ENCODE measurements at places on chromosomes 3 and 15.

DNA sequence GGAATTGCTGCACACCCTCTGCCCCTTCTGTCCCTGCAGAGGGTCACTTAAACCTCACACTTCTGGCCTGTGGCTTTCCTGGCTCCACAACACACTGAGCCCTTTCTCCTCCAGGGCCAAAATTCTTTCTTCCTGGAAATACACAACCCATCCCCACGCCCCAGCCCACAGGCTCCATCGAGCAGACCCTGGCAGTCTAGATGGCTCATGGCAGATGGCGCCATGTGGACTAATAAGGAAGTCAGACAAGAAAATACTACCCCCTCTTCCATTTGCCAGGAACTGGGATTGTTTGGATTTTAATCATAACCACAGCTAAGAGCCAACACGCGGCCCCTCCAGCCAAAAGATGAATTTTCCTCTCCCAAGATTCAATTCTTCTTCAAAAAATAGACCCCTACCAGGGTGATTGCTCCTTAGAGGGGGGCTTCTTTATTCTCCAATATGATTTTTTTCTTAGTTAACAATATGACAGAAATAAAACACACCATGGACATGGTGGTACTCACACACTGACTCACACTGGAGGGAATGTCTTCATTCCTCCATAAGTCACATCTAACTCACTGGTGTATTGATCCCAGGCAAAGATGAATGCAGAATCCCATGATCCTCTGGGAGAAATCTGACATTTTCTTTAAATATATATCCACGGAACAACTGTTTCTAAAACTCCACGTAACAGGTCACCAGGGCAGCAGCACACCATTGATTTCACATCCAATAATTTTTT, 111.5 kb downstream of the NTRK3 start:
- DNase-seq = no peak

GRCh38 chr3:59831394-59831793, 781.6 kb upstream of the CFAP20DC start:
- no peak for DNase-seq

DNA sequence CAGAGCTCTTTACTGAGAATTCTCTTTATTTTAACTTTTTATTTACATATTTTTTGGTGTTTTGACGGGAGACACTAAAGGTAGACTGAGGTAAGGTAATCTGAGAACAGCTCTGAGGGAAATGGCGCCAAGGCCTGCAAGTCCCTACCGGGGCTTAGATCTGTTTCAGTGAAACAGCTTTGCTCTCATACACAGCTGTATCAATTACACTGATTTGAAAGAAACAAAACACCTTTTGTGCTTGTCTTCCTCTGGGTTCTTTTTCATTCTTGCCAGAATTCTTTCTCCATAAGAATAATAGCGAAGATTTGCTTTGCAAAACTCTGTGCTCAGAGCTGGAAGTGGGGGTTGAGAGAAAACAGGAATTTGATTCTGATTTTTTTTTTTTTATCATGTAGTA, 79.5 kb upstream of the PEX5L start:
- DNase-seq = no peak

GRCh38 chr3:188439080-188439479, 285.1 kb downstream of the LPP start:
- no peak for DNase-seq

- no peak for DNase-seq
Observed at GRCh38 chr3:9330166-9330703, 32.6 kb upstream of the THUMPD3 start.

DNA sequence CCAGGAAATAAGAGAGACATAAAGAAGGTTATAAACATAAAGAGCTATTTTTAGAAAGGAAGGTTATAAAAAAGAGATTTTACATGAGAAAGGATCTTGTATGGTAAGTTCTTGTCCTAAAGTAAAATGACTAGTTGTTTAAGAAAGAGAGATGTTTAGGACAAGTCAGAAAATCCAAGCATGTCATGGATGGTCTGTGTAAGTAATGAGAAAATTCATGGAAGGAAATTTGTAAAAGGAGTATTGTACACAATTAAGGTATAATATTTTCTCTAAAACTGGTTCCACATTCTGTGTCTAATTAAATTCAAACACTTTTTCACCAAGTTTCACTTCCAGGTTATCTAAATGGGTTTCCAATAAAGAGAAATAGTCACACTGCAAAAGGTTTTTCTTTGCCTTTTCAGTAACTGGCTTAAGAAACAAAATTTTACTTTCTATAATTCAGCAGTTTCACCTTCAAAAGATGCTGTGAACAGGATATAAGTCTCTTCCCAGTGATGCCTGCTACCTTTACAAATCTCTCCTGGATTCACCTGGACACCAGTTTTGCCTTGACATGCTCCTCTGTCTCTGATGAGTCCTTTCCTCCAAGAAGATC, 455.7 kb downstream of the ZIC1 start:
- no peak for DNase-seq

DNA sequence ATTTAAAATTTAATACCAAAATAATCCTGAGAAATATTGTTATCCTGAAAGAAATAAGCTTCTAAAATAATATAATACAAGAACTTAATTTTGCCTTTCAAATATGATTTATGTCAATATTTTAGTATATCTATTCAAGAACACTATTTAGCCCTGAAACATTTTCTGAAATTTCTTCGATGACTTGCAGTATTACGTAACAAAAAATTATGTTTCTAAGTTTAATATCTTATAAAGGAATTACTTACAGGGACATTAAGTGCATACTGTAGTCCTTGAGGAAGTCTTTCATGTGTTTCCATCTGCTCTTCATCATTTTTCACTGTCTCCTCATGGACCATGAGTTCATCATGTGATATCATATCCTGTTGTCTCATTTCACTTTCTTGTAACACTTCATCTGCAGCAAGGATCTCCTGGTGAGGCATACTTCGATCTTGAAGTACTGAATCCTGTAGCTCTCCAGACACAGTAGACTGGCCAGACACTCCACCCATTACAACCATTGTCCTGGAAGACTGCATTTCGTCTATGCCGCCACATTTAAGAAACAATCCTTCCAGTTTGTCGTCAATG, 62.0 kb downstream of the ZNF148 start:
- no peak for DNase-seq

GRCh38 chr3:5798809-5799208, 611.3 kb downstream of the EDEM1 start:
- DNase-seq = no peak

- no peak for DNase-seq
Observed at GRCh38 chr15:80455051-80455648, 51.0 kb downstream of the ARNT2 start.

- DNase-seq = no peak
Observed at GRCh38 chr15:78193731-78194567, 40.4 kb downstream of the ACSBG1 start.

- DNase-seq = no peak
Observed at GRCh38 chr15:96343113-96344059, 12.9 kb downstream of the NR2F2 start.

DNA sequence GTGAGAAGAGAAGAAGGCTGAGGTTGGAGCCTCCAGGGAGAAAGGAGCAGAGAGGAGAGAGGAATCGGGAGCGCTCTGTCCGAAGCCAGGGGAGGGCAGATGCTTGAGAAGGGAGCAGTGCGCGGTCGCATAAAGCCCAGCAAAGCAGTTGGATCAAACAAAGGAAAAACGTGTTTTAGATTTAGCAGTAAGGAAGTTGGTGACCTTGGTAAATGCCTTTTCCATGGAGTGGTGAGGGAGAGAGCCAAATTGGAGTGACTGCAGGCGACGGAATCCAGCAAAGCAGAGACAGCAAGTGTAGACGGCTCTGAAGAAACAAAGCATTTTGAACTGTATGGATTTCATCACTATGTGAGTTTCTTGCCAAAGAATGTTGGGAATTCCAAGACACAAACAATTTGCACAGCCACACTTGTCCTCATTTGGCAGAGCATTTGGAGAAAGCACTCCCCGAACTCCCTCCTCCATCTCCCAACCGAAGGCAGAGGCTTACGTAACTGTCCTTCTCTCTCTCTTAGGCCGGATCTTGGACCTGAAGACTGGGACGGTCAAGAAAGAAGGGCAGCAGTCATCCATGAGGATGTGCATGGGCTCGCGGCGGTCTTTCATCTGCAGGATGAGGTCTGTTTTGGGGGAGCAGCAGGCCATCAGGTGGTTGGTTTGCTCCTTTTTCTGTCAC, 103.6 kb downstream of the ARNT2 start:
- no peak for DNase-seq

DNA sequence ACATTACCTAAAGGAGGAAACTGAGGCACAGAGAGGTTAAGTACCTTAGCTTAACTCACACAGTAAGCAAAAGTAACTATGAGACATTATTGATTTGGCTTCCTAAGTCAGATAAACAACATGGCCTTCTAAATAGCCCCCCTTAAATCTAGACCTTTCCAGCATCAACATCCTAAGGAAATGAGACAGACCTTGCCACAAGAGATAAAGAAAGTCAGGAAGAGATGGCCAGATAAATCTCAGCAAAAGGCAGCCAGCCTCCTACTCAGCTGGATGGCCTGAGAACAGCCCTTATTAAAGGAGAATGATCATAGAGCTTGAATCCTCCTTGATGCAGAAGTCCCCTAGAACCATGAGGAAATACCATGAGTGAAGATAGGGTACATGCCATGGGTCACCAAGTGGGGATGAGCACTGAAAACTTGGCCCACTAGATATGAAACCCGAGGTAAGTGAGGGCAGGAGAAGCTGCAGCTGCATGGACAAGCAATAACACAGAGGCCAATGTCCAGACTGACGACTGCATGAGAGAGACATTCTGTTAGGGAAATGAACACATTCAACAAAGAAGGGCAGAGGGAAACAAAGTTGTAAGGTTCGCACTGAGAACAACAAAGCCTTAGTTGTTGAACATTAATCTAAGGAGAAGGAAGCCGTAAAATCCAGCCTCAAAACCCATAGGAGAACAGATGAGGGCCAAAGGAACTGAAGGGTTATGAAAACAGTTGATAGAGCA, 69.6 kb downstream of the ZIC4 start:
- DNase-seq = no peak

- no peak for DNase-seq
Observed at GRCh38 chr3:64977308-64978100, 289.7 kb upstream of the ADAMTS9 start.

Measured in stimulated activated CD4-positive, alpha-beta T cell treated with anti-CD3 and anti-CD28 coated beads, TNF-alpha, amount 100 ng/mL, for 48 hours (primary cell).